ENCODE measurements at places on chromosomes 2 and 18.

DNA sequence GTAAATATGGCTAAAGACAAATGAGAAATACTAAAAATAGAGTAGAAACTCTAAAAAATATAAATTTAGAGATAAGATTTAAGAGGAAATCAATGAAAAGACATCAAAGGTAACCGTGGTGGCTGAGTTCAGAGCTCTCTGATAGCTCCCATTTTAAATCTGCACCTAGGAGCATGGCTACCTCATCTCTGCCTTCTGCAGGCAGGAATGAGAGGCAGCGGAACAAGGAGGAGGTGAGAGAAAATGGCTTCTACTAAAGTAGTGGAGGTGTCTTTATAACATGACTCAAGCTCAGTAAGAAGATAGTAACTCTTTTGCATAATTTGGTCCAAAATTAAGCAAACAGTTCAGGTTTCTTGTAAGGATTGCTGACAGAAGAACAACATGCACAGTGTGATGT is 758.7 kb upstream of the FSHR start:
- DNase-seq = no peak

- DNase-seq = no peak
Measured at GRCh38 chr2:3704692-3705091, 1.3 kb downstream of the DCDC2C start.

DNA sequence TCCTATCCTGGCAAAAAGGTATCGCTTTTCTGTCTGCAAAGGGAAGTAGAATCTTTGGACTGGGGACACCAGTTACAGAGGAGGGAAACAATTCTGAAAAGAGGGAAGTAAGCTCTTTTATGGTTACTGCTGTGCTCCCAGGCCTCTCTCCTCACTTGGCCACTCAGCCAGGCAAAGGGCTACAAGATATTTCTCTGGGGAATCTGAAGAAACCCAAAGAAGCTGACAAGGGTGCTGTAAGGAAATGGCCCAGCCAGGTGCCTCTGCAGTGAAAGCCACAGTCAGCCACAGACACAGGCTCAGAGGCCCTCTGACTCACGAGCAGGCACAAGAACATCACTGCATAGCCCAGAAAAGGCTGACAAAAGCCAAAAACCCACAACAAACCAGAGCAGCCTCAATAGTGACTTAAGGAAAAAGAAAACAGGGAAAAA is 5.8 kb downstream of the HDLBP start:
- DNase-seq = peak; percentile 80

DNA sequence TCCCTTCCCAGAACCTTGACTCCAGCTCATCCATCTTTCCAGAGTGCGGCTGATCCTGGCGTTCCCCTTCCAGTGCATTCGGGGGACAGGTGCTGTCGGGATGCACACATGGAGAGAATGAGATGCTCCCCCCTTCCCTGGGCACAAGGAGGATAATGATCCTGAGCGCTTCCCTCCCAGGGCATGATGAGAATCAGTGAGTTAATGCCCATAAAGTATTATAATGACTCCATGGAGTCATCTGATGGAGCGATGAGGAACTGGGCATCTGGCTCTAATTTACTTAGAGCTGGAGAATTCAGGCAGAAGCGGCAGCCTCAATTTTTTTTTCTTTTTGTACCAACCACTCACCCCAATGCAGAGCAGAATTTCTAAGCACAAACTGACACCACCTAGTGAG is 79.6 kb upstream of the SKOR2 start:
- no peak for DNase-seq

DNA sequence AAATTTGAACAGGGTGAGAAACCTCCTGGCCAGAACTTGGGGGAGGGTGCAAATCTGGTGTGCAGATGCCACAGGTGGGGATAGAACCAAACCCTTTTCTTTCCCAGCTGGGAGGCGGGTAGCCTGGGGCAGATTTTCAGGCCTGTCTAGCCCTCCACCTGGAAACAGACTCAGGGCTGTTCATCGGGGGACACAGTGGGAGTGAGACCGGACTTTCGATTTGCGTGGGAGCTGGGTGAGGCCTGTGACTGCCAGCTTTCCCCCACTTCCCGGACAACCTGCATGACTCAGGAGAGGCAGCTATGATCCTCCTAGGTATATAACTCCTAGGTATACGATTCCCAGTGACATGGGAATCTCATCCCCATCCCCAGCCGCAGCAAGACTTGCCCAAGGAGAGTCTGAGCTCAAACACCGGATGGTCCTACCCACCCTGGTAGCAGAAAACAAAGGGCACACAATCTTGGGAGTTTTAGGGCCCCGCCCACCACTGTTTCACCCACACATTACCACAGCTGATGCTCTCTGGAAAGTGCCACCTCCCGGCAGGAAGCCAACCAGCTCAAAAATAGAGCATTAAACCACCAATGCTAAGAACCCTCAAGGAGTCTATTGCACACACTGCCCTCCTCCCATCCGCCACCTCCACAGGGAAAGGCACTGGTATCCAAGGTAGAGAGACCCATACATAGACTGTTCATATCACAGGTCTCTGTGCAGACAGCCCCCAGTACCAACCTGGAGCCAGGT is 92.5 kb downstream of the BARD1 start:
- no peak for DNase-seq

DNA sequence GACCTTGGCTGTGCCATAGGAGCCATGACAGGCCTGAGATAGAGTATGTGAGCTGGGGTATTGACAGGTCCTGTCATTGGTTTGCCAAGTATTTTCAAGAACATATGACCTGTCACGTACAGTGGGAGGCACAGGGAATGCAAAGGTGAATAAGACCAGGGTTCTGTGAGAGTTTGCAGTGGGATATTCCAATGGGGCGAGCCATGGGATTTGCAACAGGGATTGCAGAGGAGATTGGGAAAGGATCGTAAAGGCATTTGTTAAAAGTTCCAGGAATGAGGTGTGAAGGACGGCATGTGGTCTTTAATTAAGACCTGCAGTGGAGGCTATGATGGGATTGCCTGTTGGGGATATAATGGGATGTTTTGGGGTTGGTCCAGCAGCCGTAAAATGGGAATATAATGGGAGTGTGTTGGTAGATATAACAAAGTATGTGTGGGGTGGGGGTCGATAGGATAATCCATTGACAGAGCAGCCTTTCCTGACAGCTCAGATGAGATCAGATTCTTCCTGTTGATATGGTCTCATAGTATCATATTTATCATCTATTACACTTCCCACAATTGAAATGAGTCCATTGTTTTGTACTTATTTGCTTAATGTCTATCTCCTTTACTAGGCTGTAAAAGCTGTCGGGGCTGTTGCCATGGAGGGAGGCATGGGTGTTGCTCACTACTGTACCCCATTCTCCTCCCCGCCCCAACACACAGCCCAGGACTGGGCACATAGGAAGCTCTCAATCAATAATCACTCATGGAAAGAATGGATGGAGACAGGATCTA is 38.1 kb downstream of the PKDCC start:
- DNase-seq = no peak

DNA sequence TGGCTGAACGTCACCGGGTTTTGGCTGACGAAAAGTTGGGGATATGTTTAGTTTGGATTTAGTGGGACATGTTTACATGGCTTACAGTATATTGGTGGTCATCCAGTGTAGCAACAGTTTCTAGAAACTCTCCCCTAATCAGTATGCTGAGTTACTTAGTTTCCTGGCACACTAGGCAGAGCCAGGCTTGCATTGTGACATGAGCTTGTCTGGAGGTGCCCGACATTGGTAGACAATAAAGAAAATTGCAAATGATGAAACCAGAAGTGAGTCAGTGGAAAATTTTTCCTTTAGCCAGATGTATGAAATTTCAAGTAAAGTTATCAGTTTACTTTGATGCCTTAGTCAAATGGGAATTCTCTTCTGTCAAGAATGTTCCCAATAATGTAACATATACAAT is 276.1 kb downstream of the RDH14 start:
- peak; percentile 47 for DNase-seq
